Activated CD8-positive, alpha-beta T cell treated with anti-CD3 and anti-CD28 coated beads for 36 hours (primary cell): ENCODE measurements at places on chromosomes 13 and 19. TPM values are rescaled to one million over a fixed set of nuclear protein-coding genes. Genes with fewer than 3 reads are reported as not detected.

- DNase-seq = no peak
These were observed 885.2 kb downstream of the PCDH9 start for GRCh38 chr13:66344805-66345517.

DNA sequence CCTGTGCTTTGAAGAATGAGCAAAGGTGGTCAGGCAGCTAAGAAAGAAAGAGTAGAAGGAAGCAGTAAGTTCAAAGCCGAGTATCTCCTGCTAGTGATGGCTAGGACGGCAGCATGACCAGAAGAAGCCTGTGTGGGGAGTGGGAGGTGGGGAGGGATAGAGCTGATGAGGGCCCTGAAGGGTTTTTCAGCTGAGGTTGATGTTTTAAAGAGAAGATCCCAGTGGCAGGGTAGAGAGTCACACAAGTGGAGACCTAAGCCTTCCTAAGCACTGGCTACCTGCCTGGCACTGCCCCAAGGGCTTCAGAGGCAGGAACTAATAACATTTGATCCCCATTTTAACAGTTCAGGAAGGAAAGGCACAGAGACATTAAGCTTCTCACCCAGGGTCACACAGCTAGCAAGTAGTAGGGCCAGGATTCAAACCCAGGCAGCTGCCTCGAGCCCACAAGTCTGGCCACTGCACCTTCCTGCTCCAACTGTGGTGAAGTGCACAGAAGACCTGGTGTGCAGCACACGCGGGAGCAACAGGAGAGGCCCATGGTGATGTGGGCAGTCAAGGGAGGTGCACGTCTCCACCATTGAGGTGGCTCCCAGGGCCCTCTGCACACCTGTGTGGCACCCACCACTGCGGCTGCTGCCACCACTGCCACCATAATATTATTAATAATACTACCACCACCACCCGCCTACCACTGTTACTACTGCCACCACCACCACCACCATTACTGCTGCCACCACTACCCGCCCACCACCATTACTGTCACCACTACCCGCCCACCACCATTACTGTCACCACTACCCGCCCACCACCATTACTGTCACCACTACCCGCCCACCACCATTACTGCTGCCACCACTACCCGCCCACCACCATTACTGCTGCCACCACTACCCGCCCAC is 22.1 kb downstream of the CUL4A start:
- no peak for DNase-seq

- no peak for DNase-seq
These were observed 27.1 kb downstream of the ANKRD10 start for GRCh38 chr13:110887597-110888333.

DNA sequence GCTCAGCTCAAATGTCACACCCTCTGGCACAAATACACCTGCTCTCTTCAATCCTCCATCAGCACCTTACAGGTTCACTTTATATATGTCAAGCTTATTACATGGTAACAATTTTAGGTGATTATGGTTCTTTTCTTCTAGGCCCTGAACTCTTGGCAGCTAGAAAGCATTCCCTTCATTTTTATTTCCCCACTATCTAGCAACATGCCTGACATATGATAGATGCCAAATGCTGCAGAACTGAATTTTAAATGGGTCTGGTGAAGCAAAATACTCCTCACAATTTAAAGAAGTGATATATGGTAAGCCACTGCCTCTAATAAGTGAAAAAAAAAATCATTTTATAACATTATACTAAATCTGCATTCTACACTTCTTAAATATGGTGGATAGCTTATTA is 95.2 kb downstream of the USP12 start:
- no peak for DNase-seq

- DNase-seq = no peak
These were observed 216.3 kb upstream of the PRR20A start for GRCh38 chr13:56924401-56924800.

GRCh38 chr19:6711078-6711361 is 9.4 kb downstream of the C3 start:
- DNase-seq = no peak

- DNase-seq = no peak
These were observed 865.2 kb upstream of the SLC10A2 start for GRCh38 chr13:103931331-103931845.

DNA sequence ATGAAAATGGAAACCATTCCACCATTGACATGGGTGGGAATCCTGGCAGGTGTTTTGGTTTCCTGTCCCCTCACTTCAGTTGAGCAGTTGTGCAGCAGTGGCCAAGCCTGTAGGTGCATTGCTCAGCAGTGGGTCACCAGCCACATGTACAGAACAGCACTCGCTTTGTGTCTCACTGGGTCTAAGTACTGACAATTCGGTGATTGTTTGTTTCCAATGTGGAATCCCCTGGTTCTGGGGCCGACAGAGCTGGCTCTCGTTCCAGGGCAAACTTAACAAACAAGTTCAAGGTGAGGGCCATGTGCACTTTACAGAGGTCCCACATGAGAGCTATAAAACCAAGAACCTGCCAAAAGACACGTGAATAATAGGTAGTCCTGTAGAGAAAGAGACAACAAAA is 54.1 kb upstream of the SPATA13 start:
- DNase-seq = no peak

GRCh38 chr13:44013758-44014291 is 134.1 kb downstream of the LACC1 start:
- DNase-seq = no peak

- DNase-seq = no peak
These were observed 15.0 kb downstream of the NUFIP1 start for GRCh38 chr13:44974056-44974793.

DNA sequence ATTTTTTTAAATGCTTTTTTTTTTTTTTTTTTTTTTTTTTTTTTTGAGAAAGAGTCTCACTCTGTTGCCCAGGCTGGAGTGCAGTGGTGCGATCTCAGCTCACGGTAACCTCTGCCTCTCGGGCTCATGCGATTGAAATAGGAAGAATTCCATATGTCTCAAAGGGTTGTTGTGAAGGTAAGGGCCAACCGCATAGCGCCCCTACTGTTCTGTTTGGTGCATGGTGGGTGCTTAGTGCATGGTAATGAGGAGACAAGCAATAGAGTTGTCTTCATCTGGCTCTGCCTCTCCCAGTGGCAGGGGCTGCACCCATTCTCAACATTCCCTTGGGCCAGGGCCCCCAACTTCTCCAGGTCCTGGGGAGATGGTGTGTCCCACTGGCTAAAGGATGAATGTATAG is 68.7 kb downstream of the RASL11A start:
- DNase-seq = peak; percentile 70

DNA sequence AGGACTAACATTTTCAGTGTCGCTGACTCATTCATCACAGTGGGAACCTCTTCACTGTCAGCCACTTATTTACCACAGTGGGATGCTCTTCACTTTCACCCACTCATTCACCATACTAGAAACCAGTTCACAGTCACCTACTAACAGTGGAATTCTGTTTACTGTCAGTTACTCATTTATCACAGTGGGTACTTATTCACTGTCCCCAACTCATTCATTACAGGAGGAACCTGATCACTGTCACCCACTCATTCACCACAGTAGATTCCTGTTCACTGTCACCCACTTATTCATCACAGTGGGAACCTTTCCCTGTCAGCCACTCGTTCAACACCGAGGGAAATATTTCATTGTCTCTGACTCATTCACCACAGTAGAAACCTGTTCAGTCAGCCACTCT is 10.1 kb upstream of the ZNF85 start:
- no peak for DNase-seq

- no peak for DNase-seq
These were observed 84.7 kb downstream of the DLEU7 start for GRCh38 chr13:50758796-50759195.

DNA sequence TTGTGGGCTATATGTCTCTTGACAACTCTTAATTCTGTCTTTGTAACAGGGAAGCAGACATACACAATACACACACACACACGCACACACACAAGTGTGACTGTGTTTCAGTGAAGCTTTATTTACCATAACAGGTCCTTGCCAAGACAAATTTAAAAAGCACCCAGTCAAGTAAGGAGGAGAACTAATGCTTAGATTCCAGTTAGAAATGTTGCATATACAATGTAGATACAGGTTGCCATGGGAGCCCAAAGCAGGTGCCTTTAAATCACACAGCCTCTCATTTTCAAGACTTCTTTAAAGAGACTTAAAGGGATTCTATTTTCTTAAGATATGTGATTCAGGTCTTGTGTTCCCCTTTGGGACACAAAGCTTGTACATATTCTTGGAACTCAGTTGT is 1551.9 kb downstream of the EFNB2 start:
- DNase-seq = no peak

DNA sequence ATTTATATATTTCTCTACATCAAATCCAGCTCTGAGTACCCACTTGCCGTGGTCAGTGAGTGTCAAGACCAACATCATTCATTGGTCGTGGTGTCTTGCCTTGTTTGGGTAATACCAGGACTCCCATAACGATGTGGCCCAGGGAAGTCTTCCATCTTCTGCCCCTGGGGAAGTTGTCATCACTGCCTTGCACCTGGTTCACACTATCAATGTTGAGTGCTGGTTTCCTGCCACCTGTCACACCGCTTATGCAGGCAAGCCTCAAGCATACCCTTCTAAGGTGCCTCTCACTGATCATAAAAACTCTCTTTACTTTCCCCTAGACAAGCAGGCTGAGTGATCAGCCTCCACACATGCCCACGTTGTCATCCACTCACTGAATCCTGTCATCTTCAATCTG is 382.4 kb downstream of the KCTD12 start:
- DNase-seq = no peak

DNA sequence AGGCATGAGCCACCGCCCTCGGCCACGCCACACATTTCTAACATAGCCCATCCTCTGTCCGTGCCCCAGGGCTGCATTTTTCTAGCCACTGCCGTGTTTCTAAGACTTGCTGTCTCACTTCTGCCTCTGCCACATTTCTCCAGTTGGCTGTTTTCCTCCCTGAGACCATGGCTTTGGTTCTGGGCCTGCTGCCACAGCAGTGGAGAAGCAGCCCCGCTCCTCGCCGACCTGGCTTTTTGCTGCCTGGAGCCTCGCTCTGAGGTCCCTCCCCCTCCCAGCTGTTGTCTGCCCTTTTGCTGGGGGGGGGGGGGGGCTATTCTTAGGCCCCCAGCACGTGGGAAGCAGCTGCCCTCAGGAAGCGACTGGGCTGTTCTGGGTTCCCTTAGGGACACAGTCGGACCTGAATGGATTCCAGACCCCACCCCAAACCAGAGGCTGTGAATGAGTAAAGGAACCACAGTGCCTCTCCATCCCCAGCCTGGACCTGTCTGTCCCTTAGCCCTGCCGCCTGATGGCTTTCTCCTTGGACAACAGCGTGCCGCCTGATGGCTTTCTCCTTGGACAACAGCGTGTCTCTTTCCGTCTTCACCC is 3.3 kb downstream of the GYS1 start:
- no peak for DNase-seq

- DNase-seq = no peak
These were observed at the start of gene ONECUT3 for GRCh38 chr19:1752757-1753728. Gene ONECUT3, plus strand, starts transcription at chr19:1753506. Its CDS starts 157 bp downstream, at chr19:1753663.

GRCh38 chr19:5929625-5930024 is 15.6 kb downstream of the CAPS start:
- no peak for DNase-seq

DNA sequence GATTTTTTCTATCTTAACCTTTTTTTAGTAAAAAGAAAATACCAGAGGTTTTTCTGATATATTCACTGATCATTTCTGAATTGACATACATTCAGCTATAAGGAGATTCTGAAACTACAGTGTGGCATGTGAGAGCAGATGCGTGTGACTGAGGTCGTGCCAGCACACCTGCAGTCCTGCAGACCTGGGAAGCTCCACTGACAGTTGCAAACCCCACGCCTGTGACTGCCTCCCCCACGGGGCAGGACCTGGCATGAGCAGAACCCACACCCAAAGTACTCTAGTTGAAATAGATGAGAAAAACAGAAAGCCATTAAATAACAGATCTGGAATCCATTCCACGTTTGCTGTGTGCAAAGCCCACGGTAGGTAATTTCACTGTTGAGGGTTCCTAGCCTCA is 80.7 kb downstream of the TEX29 start:
- DNase-seq = no peak

DNA sequence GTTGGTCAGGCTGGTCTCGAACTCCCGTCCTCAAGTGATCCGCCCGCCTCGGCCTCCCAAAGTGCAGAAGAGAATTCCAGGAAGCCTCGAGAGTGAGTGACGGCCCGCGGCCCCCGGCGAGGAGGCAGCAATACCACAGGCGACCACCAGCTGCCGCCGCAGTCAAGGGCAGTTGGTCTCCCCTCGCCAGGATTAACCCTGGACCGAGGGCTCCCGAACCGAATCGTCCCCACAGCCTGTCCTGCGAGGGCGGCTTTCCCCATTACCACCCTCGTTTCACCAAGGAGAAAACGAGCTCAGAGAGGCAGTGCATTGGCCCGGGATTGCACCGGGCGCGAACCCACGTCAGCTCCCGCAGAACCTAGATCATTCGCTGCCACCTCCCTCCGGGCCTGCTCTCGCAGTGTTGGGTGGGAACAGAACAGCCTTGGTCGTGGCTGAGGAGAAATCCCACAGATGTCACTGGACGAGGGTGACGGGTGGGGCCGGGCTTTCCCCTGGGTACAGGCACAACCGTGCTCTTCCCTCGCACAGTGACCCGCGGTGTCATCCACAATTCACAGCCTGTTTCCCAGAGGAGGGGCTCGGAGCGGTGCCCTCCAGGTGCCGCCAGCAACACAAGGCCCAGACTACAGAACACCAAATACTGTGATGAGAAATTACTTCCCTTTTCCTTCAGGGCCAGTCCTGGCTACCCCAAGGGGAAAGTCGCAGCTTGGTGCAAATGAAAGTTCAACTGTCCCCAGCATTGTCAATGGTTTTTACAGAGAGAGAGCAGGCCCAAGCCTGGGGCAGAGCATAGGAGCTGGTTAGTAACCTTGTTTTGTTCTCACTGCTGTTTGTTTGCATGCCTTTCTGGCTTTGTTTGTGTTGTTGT is 24.8 kb downstream of the C2CD4C start:
- DNase-seq = peak; percentile 43

DNA sequence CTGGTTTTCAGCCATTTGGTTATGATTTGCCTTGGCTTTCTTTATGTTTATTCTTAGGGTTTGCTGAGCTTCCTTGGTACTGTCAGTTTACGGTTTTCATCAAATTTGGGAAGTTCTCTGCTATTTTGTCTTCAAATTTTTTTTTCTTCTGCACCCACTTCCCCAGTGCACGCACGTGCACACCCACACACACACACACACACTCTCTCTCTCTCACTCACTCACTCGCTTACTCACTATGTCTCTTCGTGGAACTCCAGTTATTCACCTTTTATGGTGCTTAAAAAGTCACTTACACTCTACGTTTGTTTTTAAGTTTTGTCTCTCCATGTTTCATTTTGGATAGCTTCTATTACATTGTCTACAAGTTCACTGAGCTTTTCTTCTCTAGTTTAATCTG is 7.1 kb downstream of the AKAP11 start:
- DNase-seq = peak; percentile 66

GRCh38 chr19:34963573-34964406 is at the start of gene ZNF792:
Gene ZNF792, minus strand, starts transcription at chr19:34964229. Its CDS starts 567 bp downstream, at chr19:34963662.
- DNase-seq = peak; percentile 62

The ONECUT3 gene
- not detected for total RNA-seq

The CLDND2 gene
- total RNA-seq = 5.4 TPM

The COMP gene
- total RNA-seq = not detected

The CFD gene
- 1.4 TPM for total RNA-seq

The ZNF649 gene
- 8.6 TPM for total RNA-seq

The ZNF880 gene
- total RNA-seq = 20.4 TPM

The PSG2 gene
- total RNA-seq = not detected

The OSCAR gene
- total RNA-seq = 0.68 TPM

The S1PR4 gene
- total RNA-seq = 51.9 TPM

The ERCC5 gene
- 59.4 TPM for total RNA-seq

The FPR1 gene
- total RNA-seq = not detected

The IGLON5 gene
- 0.23 TPM for total RNA-seq

The ZNF835 gene
- 3.0 TPM for total RNA-seq
